ENCODE measurements at places on chromosomes 4 and X. TPM values are rescaled to one million over a fixed set of nuclear protein-coding genes. Genes with fewer than 3 reads are reported as not detected.

Gene PABPC1L2B
- 0.09 TPM for total RNA-seq

DNA sequence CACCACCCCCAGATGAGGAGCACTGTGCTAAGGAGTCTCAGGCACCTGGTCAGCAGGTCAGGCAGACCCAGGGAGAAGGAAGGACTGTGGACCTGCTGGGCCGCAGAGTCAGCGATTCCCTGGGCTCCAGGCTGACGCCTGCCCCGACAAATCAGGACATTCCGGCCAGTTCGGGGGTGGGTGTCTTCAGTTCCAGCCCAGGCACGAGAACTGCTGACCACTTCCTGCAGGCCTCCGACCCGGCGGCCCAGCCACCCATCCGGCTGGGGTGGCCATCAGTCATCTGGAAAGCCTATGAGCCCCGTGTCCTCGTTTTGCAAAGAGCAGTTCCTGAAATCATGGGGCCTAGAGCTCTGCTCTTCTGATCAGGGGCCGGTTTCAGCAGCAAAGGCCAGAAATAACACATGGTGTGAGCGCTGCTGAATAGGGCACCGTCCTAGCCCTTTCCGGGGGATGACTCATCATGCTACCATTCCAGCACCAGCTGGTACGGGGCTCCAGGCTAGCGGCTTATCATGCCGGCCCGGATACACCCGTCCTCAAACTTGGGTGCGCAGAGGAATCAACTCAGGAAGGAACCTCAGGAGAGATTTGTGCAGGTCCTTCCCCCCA lies 7.8 kb upstream of the SH3TC1 start:
- DNase-seq: no peak

Gene CYLC1
- total RNA-seq: not detected

Gene OCIAD2
- 19.9 TPM for total RNA-seq

DNA sequence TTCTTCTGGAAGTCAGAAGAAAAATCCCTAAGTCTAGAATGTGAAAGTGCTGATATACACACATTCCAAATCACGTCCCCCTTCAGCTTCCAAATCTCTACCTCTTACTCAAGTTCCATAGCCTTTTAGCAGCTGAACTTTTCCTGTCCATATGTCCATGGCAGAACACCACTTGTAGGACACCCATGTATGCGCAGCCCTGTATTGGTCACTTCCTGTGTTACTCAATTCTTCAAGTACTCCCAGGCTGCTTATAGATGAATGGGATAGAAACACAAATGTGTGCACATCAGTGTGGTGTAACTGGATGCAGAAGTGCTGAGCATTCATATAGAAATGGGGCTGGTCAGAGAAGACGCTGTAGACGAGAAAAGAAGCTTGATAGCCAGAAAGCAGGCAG lies 18.8 kb downstream of the SRPX2 start:
- DNase-seq: no peak

GRCh38 chr4:37241647-37242046 lies 2.9 kb upstream of the NWD2 start:
- DNase-seq: no peak

DNA sequence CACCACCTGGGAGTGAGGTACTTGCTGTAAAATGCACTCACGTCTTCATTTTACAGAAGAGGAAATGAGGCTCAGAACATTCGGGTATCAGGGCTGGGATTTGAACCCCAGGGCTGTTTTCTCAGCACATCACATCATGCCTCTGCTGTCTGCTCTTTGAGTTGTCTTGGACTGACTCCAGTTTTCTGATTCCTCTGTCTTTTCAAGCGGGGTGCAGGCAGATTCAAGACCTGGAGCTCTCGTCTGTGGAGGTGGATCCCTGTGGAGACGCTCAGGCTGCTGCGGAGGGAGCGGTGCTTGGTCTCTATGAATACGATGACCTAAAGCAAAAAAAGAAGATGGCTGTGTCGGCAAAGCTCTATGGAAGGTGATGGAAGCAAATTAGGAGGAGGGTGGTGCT lies 6.3 kb downstream of the LAP3 start:
- peak; percentile 8 for DNase-seq

DNA sequence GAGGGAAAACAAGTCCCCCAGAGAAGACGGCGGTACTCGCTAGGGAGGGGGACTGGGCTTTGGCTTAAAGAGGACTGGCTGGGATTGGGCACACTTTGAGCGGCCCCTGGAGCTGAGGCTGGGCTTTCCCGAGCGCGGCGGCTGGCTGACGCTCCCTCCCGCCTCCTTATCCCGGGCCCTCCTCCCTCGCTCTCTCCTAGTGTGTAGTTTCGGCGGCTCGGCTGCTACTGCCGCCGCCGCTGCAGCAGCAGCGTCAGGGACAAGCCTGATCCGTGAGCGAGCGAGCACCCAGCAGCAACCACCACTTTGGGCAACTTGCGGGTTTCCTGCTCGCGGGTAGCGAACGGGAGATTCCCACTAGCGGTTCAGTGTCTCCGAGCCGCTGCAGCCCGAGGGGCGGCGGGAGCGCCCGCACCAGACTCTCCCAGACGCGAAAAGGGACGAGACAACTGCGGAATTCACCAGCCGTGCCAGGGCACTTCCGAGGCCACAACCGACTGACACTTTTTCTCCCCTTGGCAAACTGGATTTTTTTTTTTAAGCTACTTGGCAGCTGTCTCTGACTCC lies 632 bp upstream of the PCDH7 start:
- no peak for DNase-seq

DNA sequence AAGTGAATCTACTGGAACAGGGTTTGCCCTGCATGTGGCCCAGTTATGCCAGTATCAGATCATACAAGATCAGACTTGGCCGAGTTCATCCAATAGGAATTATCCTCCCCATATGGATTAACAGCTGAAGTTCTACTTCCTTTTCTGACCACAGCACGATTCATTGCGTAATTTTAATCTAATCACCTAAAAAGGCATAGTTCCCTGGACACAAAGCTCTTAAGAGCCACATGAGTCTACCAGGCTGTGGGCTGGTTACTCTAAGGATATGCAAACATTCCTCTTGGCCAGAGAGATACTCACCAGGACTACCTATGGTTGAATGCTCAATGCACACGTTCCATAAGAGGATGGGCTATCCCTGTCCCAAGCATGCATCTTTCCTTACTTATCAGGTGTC lies 46.9 kb downstream of the CHST7 start:
- no peak for DNase-seq

Gene NUDT6
- total RNA-seq: 11.5 TPM

Gene GPRASP3
- 33.4 TPM for total RNA-seq

Gene TXK
- 0.27 TPM for total RNA-seq

DNA sequence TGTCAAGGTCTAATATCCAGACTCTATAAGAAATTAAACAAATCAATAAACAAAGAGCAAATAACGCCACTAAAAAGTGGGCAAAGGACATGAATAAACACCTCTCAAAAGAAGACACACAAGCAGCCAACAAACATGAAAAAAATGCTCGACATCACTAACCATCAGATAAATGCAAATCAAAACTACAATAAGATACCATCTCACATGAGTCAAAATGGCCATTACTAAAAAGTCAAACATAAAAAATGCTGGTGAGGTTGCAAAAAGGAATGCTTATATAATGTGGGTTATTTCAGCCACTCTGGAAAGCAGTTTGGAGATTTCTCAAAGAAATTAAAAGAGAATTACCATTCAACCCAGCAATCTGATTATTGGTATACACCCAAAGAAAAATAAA lies 481.1 kb downstream of the STPG2 start:
- DNase-seq: no peak

DNA sequence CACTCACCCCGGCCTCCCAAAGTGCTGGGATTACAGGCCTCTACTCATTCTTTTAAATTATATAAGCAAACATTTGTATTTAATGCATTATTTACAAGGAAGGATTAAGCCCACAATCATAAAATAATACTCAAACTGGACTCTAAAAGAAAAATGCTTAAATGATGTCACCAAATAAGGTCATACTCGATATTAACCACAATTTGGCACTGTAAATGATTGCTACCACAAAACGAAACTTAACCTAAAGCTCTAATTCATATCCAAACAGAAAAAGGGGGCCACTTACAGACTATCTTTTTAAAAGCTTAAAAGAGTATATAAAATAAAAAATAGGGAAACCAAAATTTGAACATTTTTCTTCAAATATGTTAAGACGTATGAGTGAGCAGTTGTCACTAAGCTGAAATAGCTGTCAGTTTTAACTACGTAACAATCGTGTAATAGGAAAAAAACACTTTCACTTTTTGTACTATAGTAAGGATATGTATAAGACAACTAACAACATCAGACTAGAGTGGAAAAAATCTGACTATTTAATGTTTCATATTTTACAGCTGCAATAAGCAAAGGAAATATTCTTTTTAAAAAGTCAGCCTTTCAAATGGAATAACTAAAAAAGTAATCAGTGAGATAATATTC lies 108.2 kb upstream of the GPR34 start:
- no peak for DNase-seq

GRCh38 chr4:13294961-13295605 lies 189.1 kb downstream of the RAB28 start:
- no peak for DNase-seq

GRCh38 chrX:44012484-44013096 lies 39.4 kb upstream of the NDP start:
- DNase-seq: no peak

DNA sequence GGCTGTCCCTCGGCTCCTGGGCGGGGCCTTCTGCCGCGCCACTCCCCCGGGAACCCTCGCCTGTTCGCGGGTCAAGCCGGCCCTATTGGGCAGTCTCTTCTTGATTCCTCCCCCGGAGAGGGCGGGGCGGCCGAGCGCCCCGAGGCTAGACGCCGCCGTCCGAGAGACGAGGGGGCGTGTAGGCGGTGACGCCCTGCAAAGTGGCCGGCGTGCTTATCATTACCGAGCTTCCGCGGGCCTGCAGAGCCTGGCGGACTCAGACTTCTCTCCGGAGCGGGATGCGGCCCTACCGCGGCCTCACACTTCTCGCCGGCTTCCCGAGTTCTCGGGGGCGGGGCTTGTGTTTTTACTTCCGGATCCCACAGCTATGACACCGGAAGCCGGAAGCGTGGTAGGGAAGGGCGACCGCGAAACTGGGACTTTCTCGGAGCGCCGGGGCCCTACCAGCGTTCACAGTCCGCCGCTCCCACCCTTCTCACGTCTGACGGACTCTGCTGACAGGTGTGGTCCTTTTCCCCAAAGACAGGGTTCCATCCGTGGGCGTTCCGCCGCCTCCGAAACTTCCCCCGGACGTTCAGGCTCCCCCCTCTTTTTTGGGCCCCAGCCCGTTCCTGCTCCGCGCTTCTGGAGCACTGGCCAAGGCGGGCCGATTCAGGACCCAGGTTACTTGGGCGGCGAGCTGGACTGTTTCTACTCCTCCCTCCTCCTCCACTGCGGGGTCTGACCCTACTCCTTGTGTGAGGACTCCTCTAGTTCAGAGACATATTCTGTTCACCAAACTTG lies at the start of gene IKBKG:
Gene IKBKG (plus strand): TSS at position 376 of the 783 bp plus-strand sequence. CDS start 4,383 bp downstream, outside the sequence.
- DNase-seq: peak; percentile 96

DNA sequence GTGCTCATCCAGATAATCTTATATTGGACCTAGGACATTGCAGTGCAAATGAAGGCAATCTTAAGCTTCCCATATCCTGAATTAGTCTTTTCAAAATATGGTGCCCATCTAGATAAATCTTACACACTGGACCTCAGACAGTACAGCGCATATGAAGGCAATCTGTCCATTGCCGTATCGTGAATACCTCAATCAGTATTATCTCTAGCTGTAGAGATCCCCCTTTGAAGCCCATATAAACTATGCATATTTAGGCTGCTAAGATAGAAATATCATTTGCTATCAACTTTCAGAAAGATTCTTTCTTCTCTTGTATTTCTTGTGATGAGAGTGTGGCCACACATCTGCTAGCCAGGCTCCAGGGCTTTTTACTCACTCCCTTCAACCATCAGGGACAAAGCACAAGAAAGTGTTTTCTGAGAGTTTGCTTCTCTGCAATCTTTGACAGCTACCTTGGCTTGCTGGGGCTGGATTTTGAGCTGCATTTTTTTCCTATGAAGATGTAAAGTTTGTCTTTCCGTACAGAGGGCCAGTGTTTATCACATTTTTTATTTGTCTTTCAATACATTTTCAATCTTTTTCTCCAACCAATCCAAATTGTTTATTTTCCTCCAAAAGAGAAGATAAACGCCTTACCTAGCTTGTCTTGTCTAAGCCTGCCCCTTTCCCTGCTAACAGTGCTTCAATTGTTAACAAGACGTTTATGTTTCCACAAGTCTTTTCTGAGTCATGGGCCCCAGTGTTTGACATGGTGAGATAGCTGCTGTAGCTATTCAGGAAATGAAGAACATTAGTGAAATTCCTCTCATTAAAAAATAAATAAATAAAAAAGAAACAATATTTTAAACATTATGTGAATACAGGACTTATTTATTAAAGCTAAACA lies 57.6 kb upstream of the FAT1 start:
- DNase-seq: no peak

DNA sequence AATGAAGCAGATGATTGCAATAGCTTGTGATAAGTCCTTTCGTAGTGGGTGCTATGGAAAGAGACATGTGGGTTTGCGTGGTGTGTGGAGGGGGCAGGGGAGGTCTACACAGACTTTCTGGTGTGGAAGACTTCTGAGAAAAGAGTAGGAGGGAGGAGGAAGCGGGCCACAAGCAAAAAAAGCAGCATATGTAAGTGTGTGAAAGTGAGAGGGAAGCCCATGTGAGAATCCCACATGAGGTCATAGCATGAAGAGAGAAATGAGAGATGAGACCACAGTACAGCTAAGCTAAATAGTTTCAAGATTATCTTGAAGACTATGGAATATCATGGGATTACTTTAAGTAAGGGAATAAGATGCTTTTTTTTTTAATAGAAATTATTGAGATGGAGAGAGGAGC lies 2039.9 kb upstream of the TENM3 start:
- DNase-seq: no peak

DNA sequence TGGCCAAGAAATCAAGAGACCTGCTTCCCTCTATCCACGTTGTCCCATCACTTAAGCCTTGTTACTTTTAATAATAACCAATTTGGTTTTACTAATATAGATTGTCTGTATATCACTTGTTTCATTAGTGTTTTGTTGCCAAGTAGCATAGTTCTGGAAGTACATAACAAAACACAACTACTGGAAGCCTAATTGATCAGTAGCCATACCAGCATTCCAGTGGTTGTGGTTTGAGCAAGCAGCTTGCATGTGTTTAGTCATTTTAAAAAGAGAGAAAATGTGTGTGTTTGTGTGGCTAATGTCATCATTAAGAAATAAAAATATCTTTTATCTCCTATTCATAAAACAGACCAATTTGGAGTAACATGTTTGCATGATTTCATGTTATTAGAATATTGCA lies 70.8 kb downstream of the PTPN13 start:
- no peak for DNase-seq

- no peak for DNase-seq
These were observed 15.4 kb upstream of the CDKL5 start for GRCh38 chrX:18410038-18410437.

DNA sequence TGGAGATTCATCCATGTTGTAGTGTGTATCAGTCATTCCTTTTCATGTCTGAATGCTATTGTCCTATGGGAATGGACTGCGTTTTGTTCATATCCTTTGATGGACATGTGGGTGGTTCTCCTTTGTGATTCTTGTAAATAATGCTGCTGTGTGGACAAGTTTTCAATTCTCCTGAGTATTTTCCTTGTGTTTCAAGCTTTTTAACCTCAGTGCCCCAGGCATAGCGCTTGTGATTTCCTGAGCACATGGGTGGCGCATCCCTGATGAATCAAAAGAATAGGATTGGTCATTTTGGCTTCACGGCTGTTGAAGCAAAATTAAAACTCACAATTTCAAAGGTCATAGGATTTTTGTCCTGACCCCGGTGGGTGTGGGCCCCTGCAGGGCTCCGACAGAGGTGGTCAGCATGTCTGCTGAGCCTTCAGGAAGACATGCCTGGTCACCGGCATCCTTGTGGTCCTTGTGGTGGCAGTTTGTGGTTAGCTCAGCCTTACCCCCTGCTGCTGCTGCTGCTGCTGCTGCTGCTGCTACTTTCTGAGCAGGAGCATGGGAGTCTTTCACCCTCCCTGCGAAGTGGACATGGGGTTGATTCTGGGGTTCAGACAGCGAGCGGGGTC lies 30.0 kb downstream of the SHROOM2 start:
- no peak for DNase-seq
